ENCODE measurements at places on chromosomes 11 and 22.

DNA sequence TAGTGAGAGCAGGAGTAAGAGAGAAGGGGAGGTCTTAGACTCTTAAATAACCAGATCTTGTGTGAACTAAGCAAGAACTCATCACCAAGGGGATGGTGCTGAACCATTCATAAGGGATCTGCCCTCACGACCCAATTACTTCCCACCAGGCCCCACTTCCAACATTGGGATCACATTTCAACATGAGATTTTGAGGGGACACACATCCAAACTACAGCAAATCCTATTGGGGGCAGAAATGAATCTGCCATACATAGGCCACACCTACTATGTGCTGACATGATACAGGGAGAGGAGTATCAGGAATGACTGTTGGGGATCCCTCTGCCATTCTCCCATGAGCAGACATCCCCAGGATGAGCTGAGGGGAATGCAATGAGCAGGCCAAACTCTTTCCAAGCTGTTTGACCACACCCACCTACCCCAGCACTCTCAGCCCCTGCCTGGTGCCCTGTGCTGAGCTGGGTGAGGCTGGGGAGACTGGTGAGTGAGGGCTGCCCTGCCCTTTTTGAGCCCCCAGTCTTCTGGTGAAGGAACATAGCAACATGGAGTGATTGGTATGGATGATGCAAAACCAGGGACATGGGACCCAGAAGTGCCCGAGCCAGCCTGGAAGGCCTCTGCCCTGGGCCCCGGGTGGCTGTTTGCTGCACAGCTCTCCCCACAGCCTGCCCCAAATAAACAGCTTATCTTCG lies 1.2 kb upstream of the GTSE1 start:
- no peak for DNase-seq

- no peak for DNase-seq
These were observed 163.4 kb upstream of the SYN3 start for GRCh38 chr22:33221568-33221967.

GRCh38 chr22:48653306-48653705 lies 1174.4 kb downstream of the BRD1 start:
- DNase-seq, result no peak

GRCh38 chr11:19607656-19608360 lies 104.8 kb upstream of the NAV2 start:
- no peak for DNase-seq

DNA sequence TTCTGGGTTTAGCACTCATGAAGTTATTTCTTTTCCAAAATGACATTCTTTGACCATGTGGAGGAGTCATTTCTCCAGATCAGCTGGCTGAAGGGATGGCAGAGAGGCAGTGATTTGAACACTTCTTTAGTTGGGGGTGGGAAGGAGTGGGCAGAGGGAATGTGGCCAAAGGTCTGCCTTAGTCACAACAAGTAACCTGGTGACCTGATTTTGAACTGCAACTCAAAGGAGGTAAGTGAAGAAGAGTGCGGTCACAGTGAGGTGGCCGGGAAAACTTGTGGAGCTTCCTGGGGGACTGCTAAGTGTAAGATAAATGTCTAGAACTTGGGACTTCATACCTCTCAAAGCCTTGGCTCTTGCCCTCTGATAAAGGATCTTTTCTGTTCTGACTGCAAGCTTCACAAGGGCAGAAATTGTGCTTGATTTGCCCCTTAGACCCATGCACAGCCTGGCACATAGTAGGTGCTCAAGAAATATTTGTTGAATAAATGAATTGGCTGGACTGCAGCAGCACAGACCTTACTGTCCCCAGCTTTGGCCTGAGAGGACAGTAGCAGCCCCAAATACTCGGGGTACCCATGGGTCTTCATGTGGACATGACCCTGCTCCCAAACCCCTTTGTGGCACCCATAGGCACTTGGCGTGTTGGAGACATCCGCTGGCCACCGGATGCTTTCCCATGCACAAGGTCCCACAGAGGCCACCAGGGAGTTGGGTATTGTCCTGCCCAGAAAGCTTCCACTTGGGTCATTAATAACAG lies 99.0 kb upstream of the ALX4 start:
- no peak for DNase-seq

DNA sequence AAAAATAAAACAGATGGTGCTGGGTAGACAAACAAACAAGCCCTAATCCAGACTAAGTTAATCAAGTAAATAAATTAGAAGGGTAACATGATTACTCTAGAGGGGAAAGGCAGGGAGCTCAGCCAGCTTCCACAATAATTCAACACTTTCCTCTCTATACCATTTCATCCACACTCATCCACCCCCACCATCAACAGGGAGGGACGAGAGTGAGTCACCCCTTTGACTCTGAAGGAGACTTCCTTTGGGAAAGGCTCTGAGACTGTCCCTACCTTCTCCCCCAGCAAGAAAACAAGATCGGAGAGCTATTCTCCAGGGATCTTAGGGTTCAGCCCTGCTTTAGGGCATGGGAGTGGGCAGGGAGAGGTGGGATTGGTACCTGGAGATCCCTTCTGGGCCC lies 33.1 kb downstream of the TRIM66 start:
- no peak for DNase-seq

GRCh38 chr11:10659339-10660216 lies 34.0 kb downstream of the IRAG1 start:
- DNase-seq, result peak; percentile 87

DNA sequence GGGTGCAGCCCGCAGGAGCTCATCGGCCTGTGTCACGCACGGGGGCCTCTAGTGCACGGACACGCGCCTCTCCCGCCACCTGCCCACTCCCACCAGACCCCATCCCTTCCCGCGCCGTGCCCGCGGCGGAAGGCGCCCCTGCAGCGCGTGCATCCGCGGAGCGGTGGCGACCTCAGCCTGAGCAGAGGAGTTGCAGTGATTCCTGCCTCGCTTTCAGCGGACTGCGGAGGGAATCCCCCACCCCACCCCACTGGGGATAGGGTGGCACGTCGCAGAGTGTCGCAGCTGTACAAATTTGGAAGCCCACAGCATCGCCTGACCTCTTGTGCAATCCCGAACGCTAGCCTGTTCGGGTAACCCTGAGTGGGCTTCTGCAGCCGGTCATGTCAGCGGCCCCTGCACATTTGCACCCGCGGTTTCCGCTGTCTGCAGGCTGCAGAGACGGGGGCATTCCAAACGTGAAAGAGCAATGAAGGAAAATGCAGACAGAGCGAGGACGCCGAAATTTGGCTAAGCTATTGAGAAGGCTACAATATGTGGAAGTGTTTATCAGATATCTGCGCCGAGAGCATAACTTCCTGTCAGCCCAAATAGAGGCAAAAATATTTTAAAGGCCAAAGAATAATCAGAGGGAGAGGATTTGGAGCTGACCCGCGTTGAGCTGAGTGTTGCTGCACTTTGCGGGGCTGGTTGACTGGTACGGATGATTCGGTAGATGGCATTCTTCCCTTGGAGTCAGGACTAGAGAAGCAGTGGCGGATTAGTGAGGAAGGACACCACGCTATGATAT lies 617 bp upstream of the ARHGAP20 start:
- no peak for DNase-seq

- peak; percentile 39 for DNase-seq
These were observed 23.5 kb upstream of the PAK1 start for GRCh38 chr11:77497368-77497767.

DNA sequence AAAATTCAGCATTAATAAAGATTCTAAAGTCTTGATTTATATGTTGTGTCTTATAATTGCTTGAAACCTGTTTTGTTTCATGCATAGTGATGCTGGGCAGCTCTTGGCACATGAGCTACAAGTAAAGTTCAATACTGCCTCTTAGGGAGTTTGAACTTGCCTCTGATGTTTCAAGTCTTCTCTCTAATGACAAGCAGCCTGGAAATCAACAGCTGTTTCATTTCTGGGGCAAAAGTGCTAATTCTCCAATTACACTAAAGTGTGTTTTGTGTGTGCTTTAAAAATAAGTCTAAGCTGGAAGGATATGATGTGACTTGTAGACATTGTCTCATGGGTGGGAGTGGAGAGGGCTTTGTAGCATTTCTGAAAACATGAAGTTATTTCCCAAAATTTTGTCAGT lies 23.7 kb upstream of the SESN3 start:
- DNase-seq, result no peak

DNA sequence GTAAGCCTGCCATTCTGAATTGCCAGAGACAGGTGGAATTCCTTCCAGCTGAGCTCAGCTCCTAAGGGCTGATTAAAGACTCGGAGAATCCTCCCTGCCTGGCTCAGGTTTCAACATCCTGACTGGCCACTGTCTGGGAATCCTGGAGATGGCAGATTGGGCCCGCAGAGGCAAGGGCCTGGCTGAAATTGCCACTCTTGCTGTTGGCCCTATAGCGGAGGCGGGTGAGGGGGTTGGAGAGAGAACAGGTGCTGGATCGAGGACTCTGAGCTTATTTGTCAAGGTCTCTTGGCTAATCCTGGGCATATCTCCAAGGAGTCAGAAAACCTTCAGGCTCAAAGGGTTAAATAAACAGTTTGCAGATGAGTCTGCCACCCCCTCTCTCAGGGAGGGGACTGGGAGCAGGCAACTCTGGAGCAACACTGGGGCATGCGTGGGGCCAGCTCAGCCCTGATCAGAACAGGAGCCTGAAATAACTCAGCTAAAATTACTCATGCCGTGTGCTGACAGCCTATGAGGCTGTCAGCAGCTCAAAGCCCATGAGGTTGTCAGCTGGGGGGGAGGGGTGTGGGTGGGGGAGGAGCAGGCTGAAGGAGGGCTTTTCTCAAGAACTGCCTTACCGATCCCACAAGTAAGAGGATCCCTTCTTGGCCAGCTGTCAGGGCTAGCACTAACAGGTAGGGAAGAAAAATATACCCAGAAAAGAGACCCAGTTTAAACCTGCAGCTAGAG lies 14.7 kb upstream of the MFRP start:
- DNase-seq, result peak; percentile 80

DNA sequence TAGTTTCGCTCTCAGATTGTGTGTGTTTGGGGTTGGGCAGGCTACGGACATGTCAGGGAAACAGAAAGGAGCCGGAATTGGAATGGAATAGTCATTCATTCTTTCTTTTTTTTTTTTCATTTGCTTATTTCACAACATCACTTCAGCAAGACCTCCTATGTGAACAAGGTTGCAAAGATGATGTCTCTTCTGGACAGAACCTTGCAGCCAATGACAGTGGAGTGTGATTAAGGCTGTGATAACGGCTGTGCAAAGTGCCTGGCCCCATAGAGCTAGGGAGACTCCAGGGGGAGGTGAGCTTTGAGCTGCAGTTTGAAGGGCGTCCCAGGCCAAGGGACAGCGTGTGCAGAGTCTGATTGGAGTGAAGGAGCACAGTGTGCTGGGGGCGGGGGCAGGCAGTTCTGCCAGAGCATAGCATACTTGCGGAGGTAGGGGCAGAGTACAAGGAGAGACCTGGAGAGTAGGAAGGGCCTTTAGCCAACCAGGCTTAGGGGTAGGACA lies 3.4 kb downstream of the TIGD3 start:
- no peak for DNase-seq

Data from NB4 (cell line).